ENCODE measurements at places on chromosomes 6 and 20.

GRCh38 chr6:2624177-2624576 lies 126.5 kb downstream of the MYLK4 start:
- no peak for DNase-seq

DNA sequence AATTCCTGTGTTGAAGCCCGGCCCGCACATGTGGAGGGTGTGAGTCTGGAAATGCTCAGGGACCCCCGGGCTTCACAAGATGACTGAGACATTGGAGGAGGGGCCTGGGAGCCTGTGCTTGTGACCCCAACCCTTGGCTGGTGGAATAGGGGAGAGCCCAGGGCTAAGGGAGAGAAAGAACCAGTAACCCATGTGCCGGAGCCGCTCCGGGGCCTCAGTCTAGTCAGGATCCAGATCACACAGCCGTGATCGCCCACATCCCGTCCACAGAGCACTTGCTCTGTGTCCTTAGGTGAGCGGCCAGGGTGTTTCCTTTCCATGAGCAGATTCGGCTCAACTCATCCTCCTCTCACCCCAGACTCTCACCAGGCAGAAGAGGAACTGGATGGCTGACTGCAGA lies 152.3 kb upstream of the RPS6KA2 start:
- no peak for DNase-seq

DNA sequence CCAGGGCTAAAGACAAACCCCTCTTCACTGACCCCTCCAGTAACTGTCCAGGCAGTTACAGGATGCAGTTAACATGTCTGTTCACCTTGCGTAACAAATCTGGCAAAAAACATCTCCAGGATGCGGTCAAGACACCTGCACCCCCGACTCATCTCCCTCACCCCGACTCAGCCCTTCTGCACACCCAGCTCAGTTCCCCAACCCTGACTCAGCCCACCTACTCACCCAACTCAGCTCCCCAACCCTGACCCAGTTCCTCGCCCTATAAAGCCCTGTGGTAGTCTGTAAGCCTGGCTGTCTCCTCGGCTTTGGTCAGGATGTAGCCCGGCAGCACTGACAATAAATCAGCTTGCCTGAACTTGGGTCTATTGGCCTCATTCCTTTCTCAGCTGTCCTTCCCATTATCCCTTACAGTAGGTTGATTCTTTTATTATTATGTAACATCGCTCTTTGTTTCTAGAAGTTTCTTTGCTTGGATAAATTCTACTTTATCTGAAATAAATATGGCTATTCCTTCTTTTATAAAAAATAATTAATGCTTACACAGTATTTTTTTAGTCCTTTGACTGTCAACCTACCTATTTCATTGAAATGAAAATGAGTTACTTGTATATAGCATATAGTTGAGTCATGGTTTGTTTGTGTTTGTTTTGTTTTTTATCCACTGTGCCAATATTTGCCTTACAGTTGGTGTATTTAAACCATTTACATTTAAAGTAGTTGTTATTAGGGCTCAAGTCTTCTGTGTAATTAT lies 12.9 kb upstream of the ADTRP start:
- DNase-seq = no peak

DNA sequence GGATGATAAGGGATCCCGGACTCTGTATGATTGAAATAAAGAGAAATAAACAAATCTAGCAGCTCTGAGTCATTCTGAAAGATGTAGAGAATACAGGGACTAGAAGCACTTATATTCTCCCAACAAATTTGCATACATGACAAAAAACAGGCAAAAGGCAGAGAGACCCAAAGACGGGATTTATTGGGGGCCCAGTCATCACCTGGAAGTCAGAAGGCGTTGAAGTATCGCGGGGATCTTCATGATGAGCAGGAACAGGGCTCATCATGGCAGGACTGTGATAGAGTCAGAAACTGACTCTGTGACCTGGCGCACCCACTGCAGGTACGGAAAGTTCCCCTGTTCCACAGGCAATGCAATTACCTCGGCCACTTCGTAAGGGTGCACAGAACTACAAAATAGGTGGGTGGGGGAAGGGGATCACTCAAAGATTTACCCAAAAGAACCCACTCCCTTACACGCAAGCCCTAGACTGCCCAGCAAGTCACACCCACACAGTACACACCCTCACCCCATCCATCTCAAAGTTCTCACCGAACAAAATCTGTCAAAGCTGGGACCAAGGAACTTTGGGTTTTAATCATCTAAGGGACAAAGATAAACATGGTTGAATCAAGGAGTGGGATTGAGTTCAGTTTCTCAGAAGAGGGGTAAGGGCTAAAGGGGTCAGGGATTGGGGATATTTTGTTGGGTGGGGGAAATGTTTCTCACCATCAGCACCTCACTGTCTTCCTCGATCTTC lies 1.4 kb downstream of the CUTA start:
- no peak for DNase-seq

GRCh38 chr6:109019911-109020310 lies 74.7 kb downstream of the SESN1 start:
- DNase-seq = no peak

- DNase-seq = no peak
Measured at GRCh38 chr20:44993343-44993742, 27.0 kb downstream of the STK4 start.

- DNase-seq = no peak
Measured at GRCh38 chr6:115220551-115221159, 840.0 kb downstream of the FRK start.

GRCh38 chr6:121510568-121511177 lies 75.2 kb downstream of the GJA1 start:
- DNase-seq = no peak

- no peak for DNase-seq
Measured at GRCh38 chr20:10490706-10491105, 55.6 kb downstream of the SLX4IP start.

DNA sequence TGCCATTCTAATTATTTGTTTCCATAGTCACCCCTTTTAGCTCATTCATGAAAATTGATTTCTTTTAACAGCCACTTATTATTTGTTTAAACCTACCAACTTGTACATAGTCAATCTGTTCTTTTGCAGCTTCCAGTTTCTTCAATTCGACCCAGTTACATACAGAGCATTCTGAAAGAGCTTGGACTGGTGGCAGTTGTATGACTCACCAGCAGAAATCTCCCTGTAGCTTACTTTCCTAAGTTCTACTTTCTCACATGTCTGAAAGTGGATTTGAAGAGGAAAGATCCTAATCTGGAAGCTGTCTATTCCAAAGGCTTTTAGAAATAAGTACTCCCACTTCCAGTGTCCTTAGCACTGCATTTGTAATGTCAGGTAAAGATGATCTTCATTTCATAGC lies 447.9 kb downstream of the HTR1B start:
- DNase-seq = no peak

DNA sequence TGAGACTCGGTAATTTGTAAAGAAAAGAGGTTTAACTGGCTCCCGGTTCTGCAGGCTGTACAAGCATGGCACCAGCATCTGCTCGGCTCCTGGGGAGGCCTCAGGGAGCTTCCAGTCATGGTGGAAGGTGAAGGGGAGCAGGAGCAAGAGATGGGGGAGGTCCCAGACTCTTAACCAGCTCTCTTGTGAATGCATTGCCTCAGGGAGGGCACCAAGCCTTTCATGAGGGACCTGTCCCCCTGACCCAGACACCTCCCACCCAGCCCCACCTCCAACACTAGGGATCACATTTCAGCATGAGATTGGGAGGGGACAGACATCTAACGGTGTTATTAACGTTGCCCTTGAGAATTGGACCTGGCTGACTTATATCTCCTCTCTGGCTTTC lies 68.6 kb downstream of the PTPN1 start:
- no peak for DNase-seq

DNA sequence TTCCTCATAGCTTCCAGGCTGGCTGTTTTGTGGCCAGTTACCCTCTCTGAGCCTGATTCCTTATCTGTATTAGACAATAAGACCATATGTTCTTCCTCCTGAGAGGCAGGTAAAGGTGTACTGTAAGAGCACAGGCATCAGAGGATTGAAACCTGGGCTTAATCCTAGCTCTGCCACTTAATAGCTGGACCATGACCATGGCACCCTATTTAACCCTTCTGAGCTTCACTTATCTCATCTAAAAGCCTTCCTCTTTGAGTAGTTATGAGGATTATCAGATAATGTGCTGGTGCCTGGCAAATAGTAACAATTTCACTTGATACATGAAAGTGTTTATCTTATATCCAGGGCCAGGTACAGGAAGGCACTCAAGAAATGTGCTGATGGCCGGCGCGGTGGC lies 34.9 kb downstream of the BCL2L1 start:
- DNase-seq = no peak

- DNase-seq = no peak
Measured at GRCh38 chr20:40354880-40355279, 334.2 kb downstream of the MAFB start.

DNA sequence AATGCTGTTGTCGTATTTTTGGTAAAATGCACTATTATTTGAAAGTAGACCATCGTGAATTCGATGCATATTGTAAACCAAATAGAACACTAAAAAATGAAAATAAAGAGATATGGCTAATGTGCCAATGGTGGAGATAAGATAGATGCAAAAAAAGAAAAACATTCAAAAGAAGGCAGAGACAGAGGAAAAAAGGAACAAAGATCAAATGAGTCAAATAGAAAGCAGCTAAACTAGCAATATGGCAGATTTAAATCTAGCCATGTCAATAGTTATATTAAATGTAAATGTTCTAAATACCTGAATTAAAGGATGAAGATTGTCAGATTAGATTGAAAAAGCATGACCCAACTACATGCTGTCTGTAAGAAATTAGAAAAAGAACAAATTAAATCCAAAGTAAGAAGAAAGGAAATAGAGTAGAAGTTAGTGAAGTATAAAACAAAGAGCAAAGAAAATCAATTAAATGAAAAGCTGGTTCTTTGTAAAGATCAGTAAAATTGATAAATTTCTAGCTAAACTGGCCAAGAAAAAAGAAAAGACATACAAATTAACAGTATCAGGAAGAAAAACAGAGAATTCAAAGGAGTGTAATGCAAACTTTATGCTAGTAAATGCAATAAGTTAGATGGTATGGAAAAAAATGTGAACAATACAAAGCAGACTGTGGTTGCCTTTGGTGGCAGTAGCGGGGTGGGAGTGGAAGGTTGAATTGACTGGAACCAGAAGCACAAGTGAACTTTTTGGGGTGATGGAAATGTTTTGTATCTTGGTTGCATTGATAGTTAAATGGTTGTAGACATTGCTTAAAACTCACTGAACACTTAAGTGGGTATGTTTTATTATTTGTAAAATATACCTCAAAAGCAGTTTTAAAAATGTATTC lies 44.8 kb downstream of the PTPN1 start:
- DNase-seq = no peak

All from stimulated activated CD4-positive, alpha-beta T cell treated with anti-CD3 and anti-CD28 coated beads, Interleukin-1b, Interleukin-23, amount 100 ng/mL, for 1 hour (primary cell).